ENCODE measurements at places on chromosomes 12 and 14. TPM values are rescaled to one million over a fixed set of nuclear protein-coding genes. Genes with fewer than 3 reads are reported as not detected.

The BCL2L14 gene
- total RNA-seq = not detected

The VWF gene
- total RNA-seq = 0.27 TPM

The SLCO1B1 gene
- 0.46 TPM for total RNA-seq

The SYT1 gene
- total RNA-seq = 5.2 TPM

The SERPINA6 gene
- total RNA-seq = 1.4 TPM

The WNT1 gene
- total RNA-seq = 0.24 TPM

The ZC3H10 gene
- total RNA-seq = 3.6 TPM

Data from A549 treated with GW870086 at 1 μM for 4 hours (cell line).